ENCODE measurements at places on chromosomes 1 and 21. TPM values are rescaled to one million over a fixed set of nuclear protein-coding genes. Genes with fewer than 3 reads are reported as not detected.

CFHR4 gene
- not detected for total RNA-seq

- no peaks in the 10 kb centered on the region for H3K4me1 ChIP-seq
- no peak overlapping the region for H3K27ac ChIP-seq
- no peaks in the 10 kb centered on the region for H3K27me3 ChIP-seq
- H3K36me3 ChIP-seq, result no peaks in the 10 kb centered on the region
- no peak for DNase-seq
These were observed 23.8 kb upstream of the KIAA1614 start for GRCh38 chr1:180888870-180889269.

DEPDC1 gene
- total RNA-seq, result 2.6 TPM

DNA sequence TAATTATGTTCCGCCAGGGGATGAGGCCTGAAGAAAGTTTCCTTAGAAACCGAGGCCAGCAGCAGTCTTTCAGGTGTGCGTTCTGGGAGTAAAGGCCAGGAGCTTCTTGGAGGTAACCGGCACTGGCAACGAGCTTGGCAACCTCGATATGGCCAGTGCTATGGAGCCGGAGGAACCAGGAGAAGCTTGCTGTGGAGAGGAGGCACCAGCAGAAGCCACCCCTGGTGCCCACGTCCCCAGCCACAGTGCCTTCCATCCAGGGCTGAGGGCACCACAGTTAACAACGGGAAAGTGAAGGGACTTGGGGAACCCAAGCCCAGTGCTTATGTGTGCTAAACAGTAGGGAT is 41.5 kb upstream of the LIN9 start:
- H3K36me3 ChIP-seq, result no peaks in the 10 kb centered on the region
- no peak for DNase-seq
- H3K27ac ChIP-seq, result no peak overlapping the region
- H3K4me3 ChIP-seq, result no peak overlapping the region
- H3K27me3 ChIP-seq, result no peaks in the 10 kb centered on the region
- H3K4me1 ChIP-seq, result peaks cover 3% of the 10 kb centered on the region

- H3K4me1 ChIP-seq, result no peaks in the 10 kb centered on the region
- no peak overlapping the region for H3K4me3 ChIP-seq
- no peak for DNase-seq
- peaks cover 15% of the 10 kb centered on the region for H3K36me3 ChIP-seq
- no peak overlapping the region for H3K27ac ChIP-seq
- no peaks in the 10 kb centered on the region for H3K27me3 ChIP-seq
These were observed 18.9 kb downstream of the AGT start for GRCh38 chr1:230694991-230695390.

- no peaks in the 10 kb centered on the region for H3K36me3 ChIP-seq
- H3K27ac ChIP-seq, result peak overlapping the region; percentile 46
- H3K27me3 ChIP-seq, result no peaks in the 10 kb centered on the region
- no peak overlapping the region for H3K4me3 ChIP-seq
- DNase-seq, result peak; percentile 43
These were observed 58.9 kb upstream of the GNG4 start for GRCh38 chr1:235708390-235708962.

DNA sequence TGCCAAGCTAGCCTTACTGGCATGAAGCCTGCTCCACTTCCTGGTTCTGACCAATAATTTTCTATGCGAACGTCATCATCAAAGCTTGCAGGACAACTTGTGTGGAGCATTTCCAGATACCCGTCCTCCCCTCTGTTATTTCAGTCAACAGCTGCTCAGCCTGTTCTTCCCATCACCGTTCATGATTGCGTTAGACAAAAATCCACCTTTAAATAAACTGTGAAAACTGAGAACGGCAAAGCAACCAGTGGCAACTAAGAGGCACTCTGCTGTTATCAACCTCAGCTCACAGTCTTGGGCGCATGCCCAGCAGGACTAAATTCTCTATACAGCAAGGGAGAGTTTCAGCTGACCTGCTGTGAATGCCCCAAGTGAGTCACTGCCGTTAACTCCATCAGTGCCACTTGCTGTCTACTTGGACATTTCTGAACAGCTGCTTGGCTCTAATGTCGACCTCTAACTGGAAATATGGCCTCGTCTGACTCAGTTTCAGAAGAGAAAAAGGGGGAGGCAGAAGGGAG is 207.4 kb upstream of the RUNX1 start:
- peak overlapping the region; percentile 93 for H3K27ac ChIP-seq
- peaks cover 43% of the 10 kb centered on the region for H3K4me1 ChIP-seq
- no peaks in the 10 kb centered on the region for H3K36me3 ChIP-seq
- H3K4me3 ChIP-seq, result peak overlapping the region; percentile 34

GRCh38 chr1:212167098-212167497 is 118.1 kb upstream of the PPP2R5A start:
- H3K27me3 ChIP-seq, result no peaks in the 10 kb centered on the region
- no peak overlapping the region for H3K4me3 ChIP-seq
- DNase-seq, result peak; percentile 10
- H3K4me1 ChIP-seq, result peaks cover 7% of the 10 kb centered on the region

GRCh38 chr1:244053831-244054230 is 2.7 kb downstream of the ZBTB18 start:
- H3K4me1 ChIP-seq, result peaks cover 31% of the 10 kb centered on the region
- no peaks in the 10 kb centered on the region for H3K27me3 ChIP-seq
- H3K4me3 ChIP-seq, result peak overlapping the region; percentile 25
- peaks cover 8% of the 10 kb centered on the region for H3K36me3 ChIP-seq

KCNN3 gene
- total RNA-seq, result 0.66 TPM

- H3K27me3 ChIP-seq, result no peaks in the 10 kb centered on the region
- H3K4me3 ChIP-seq, result no peak overlapping the region
- H3K27ac ChIP-seq, result no peak overlapping the region
- H3K36me3 ChIP-seq, result no peaks in the 10 kb centered on the region
These were observed 6.8 kb downstream of the CENPS start for GRCh38 chr1:10437052-10437451.

DNA sequence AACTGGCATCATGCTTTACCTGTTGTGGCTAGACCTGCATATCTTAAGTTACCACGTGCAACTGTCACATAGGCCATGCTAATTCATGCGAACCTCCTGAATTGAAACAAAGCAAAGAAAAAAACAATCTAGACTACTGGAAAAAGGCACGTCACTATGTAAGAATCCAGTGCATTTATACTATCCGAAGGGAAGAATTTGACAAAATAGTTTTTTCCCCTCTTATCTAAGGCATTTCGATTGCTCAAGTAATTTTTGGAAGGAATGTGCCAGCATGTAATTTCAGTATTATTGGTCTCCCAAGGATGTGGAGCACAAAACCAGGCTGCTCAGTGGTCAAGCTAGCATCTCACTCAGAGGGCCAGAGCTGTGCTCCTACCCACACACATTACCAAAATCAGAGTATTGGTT is 31.5 kb upstream of the C1orf198 start:
- H3K4me1 ChIP-seq, result peaks cover 5% of the 10 kb centered on the region
- H3K27me3 ChIP-seq, result no peaks in the 10 kb centered on the region
- H3K27ac ChIP-seq, result no peak overlapping the region
- no peaks in the 10 kb centered on the region for H3K36me3 ChIP-seq
- no peak overlapping the region for H3K4me3 ChIP-seq

DNA sequence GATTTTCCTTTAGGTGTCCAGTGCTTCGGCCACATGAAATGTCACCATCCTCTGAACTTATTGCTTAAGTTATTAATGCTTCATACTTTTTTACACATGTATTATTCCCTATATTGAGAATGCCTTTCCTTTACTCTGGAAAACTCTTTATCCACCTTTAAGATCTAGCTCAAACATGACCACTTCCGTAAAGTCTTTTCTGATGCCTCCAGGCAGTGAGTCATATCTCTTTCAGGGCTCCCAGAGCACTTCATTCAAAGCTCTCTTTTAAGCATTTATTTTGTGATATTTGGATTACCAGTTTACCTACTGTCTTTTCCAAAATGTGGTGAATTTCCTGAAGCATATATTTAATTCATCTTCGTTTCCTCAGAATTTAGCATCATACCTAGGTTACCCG is 178.9 kb downstream of the HS2ST1 start:
- H3K36me3 ChIP-seq, result no peaks in the 10 kb centered on the region
- no peaks in the 10 kb centered on the region for H3K27me3 ChIP-seq
- H3K27ac ChIP-seq, result no peak overlapping the region
- DNase-seq, result peak; percentile 37
- H3K4me3 ChIP-seq, result no peak overlapping the region

- H3K4me1 ChIP-seq, result no peaks in the 10 kb centered on the region
- no peaks in the 10 kb centered on the region for H3K36me3 ChIP-seq
- H3K27ac ChIP-seq, result no peak overlapping the region
- H3K4me3 ChIP-seq, result no peak overlapping the region
These were observed 68.5 kb downstream of the TPR start for GRCh38 chr1:186306533-186306932.

DNA sequence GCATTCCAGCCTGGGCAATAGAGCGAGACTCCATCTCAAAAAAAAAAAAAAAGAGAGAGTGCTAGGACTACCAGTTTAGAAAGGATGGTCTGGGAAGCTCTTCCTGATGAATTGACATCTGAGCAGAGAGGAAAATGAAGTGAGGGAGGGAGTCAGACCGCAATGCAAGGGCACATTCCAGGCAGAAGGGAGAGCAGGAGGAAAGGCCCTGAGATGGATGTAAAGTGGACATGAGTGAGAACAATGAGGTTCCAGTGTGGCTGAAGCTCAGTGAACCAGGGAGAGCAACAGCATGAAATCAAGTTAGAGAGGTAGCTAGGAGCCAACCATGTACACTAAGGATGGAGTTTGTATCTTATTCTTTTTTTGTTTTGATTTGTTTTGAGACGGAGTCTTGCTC is 55.9 kb upstream of the SPOCD1 start:
- no peaks in the 10 kb centered on the region for H3K36me3 ChIP-seq
- H3K27me3 ChIP-seq, result no peaks in the 10 kb centered on the region
- no peak overlapping the region for H3K27ac ChIP-seq
- no peak for DNase-seq

DNA sequence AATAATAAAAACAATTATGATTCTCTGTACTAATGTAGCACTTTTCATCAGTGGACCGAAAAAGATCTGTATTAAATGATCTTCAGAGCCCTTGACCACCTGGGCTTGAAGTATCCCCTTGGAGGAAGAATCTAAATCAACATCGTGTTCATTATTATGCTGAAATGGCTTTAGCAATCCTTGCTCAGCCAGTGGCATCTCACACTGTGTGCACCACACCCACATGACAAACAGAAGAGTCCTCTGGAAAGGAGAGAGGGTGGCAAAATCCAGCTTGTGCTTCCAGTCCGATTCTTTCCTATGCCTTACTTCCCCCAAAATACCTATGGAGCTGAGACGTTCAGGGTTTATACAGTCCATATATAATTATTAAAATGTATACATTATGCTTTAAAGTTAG is 318.5 kb upstream of the RUNX1 start:
- DNase-seq, result no peak
- H3K36me3 ChIP-seq, result no peaks in the 10 kb centered on the region
- H3K4me1 ChIP-seq, result no peaks in the 10 kb centered on the region

MNDA gene
- total RNA-seq, result not detected

LRRC53 gene
- not detected for total RNA-seq
